ENCODE measurements at places on chromosomes 6 and 20.

GRCh38 chr6:16639684-16640480 is 121.4 kb downstream of the ATXN1 start:
- DNase-seq: no peak

GRCh38 chr20:24820345-24820744 is 128.7 kb upstream of the CST7 start:
- DNase-seq: no peak

GRCh38 chr6:34506718-34507117 is 40.8 kb downstream of the PACSIN1 start:
- DNase-seq: no peak

- DNase-seq: no peak
Observed at GRCh38 chr20:25125636-25126035, 43.7 kb upstream of the VSX1 start.

GRCh38 chr6:49541210-49541724 is 9.2 kb upstream of the C6orf141 start:
- DNase-seq: no peak

DNA sequence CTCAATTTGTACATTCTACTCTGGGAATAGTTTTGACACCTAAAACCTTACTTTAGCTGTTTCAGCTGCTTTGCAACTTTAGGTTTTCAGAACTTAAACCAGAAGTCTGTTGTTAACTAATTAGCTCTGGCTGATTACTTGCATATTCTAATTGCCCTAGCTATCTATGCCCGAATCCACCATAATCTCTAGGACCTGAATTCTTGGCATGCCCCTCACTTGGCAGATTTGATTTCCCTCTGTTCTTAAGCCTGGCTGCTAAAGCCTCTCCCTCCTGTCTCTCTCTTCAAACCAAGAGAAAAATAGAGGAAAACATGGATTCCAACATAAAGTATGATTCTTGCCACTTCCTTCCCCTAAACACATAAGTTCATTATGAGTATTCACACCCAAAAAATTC is 35.0 kb upstream of the LIN28B start:
- DNase-seq: no peak

DNA sequence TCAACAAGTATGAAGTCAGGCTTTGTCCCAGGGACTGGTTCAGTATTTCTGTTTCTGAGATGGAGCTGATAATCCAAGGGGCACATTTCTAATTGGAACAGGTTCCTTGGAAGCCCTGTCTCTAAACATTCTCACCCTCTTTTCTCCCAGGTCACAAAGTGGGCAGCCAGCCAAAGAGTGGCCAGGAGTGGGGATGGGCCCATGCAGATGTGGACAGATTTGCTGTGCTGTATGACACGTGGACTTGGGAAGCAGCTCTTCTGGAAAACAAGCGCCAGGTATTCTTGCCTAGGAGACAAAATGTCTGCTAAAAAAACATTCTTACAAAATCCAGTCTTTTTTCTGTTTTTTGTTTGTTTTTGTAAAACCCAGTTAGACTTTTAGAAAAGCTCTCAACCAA is 140.2 kb downstream of the CD164 start:
- no peak for DNase-seq

DNA sequence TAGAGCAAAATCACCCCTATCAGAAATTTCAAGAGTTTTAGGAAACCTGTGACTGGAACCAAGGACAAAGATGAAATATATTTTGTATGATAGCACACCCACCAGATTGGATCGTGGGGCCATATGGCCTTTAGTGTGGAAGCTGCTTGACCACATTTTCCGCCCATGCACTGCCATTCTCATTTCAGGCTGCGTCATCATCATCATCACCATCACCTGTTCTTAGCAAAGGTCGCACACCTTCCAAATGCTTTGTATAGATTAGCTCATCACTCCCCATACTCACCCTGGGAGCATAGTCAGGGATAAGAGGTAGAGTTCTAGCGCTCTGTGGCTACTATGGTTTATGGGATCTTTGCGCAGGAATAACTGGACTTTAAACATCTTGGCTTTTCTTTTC is 185.7 kb downstream of the MTHFD1L start:
- no peak for DNase-seq

DNA sequence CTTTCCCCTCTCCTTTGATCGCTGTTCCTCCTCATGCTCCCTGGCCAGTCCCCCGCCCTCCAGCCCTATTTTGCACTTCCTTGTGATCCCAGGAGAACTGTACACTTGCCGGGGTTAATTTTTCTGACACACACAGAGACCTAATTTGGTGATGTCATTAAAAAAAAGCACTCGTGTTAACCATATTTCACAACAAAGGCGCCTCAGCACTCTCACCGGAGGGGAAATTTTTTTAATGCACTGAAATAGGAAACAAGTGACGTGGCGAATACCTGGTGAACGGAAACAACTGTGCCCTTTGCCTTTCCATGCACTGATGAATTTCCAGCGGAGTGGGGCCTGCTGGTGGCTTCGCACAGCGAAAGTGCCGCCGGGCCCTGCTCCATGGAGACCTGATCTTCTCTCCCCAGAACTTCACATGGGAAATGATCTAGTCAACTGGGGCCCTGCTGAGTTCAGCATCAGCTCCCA is 53.9 kb upstream of the TAGAP start:
- no peak for DNase-seq

DNA sequence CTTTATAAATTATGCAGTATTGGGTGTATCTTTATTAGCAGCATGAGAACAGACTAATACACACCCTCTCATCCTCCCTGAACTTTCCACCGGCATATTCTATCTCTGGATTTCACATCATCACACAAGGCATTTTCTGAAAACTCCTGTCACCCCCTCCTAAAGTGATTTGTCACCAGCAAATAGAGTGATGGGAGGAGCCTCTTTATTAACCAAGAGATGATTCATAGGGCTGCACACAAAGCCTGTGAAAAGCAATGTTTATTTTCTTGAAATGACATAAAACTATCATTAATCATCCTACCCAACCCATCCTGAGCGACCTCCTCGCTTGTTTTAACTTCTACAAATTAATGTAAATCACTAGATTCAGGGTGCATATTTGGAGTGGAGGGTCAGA is 394.7 kb upstream of the SULF2 start:
- DNase-seq: no peak

DNA sequence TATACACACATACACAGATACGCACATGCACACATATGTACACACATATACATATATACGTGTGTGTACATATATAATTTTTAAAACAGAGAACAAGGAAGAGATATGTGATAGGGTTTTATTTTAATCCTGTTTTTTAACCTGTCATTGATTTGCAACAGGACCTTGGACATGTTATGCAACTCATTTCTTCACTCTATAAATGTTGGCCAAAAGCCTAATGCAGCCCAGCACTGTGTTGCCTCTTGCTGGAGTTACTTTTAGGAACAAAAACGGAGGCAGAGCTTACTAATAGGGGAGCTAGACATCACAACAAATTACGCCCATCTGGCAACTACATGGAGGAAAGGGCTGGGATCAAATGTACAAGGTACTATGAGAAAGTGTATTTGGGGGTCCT is 179.9 kb upstream of the TAB2 start:
- DNase-seq: no peak

- no peak for DNase-seq
Observed at GRCh38 chr20:43726811-43727338, at the start of gene GTSF1L. GTSF1L (minus strand) TSS chr20:43727002; CDS start chr20:43726694, 308 bp downstream.

- DNase-seq: no peak
Observed at GRCh38 chr20:23060629-23061028, 11.2 kb upstream of the THBD start.
